Skin of body (tissue), 3 donors: ENCODE measurements at places on chromosomes 13 and 19. TPM values are rescaled to one million over a fixed set of nuclear protein-coding genes. Genes with fewer than 3 reads are reported as not detected.

SLC25A41 gene
- total RNA-seq = 0.49 TPM

APC2 gene
- total RNA-seq = 0.59 TPM

LILRA1 gene
- not detected for total RNA-seq

ZNF563 gene
- 3.9 TPM for total RNA-seq

NALCN gene
- 1.8 TPM for total RNA-seq

C19orf33 gene
- total RNA-seq = 18.3 TPM

CADM4 gene
- 10.4 TPM for total RNA-seq

GRCh38 chr19:31659897-31660210 is 310.6 kb upstream of the TSHZ3 start:
- no peak for DNase-seq

GRCh38 chr13:49454388-49455006 is 10.4 kb downstream of the SETDB2 start:
- no peak for DNase-seq

- peak; percentile 97 for DNase-seq
Observed at GRCh38 chr19:20051841-20052768, 12.8 kb upstream of the ZNF682 start.

DNA sequence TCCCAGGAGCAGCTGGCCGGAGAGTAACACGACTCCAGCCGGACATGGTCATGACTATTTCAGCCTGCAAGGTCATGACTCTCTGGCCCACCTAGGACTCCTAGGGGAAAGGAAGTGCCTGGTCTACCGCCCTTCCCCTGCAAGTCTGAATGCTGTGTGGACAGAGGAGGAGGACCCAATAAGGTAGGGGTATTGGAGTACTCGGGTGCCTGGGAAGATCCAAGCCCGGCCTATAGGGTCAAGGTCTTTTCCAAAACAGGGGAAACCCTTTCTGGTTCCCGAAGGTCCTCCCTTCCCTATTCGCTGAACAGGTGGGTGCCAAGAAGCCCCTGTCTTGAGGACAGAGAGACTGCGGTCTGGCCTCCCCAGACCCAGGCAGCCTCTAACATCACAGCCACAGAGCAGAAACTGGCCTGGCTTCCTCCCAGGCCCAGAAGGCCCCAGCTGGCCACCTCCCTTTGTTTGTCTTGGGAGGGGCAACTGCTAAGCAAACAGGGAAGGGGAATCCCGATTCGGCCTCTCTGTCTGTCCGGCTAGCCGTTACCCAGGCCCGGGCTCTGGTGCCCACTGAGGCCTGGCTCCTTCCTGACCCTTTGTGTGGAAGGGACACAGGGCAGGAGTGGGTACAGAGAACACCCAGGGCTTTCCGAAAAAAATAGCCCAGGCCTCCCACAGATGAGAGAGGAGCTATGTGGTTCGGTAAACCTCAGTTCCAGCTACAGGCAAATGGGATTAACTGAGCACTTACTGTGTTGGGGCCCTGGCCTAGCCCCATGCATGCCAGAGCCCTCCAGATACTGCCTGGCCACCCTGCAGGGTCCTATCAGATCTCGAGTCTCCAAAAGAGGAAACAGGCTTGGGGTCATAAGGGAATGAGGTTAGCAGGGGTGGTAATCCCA is 5.2 kb upstream of the GRAMD1A start:
- no peak for DNase-seq

GRCh38 chr19:16263141-16263761 is 61.4 kb upstream of the KLF2 start:
- DNase-seq = no peak
